ENCODE measurements at places on chromosomes 1 and 21.

- DNase-seq = no peak
Measured at GRCh38 chr1:207831517-207832327, 79.2 kb downstream of the CD34 start.

DNA sequence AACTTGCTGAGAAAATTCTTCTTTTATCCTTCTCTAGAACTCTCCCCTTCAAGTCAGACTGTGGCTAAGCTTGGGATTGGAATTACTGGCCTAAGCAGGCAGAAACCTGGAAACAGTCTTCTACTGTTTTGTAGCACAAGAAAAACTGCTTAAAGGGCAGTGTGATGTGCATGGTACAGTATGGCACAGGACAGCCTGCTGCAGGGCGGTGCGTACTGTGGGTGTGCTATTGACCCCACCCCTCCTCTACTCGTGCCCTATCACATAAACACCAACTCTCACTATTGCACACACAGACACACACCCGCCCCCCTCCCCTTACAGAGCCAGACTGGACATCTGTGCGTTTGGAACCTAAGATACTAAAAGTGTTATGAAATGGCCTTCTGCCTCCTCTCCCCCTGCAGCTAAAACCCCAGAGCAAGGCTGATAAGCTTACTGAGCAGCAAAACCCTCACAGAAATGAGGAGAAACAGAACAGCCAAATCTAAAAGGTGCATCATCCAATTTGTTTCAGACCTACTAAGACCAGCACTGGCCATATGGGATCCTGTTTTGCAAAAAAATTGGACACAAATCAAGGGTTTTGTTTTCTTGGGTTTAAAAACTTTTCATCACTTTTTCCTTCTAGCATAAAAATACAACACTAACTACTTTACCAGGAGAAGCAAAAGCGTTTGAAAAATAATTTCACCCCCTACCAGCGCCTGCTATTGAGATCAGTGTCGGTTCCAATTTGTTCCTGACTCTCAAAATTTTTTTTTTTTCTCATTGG lies 355.8 kb upstream of the LYPLAL1 start:
- no peak for DNase-seq

DNA sequence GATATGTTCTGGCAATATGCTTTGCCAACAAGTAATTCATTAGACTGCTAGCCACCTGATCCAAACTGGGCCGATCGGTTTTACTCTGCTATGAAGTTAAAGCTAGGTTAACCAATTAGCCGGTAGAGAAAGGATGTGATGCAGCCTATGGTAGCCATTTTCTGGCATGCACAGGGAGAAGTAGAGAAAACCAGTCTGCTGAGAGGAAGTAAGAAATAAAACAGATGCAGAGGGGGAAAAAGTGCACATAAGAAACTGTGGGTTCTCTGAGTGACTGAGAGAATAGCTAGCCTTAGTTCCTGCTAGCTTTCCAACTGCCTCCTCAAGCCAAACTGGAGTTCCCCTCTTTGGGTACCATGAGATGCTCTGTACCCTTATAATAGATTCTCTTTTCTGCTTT lies 52.8 kb downstream of the ARID4B start:
- no peak for DNase-seq

DNA sequence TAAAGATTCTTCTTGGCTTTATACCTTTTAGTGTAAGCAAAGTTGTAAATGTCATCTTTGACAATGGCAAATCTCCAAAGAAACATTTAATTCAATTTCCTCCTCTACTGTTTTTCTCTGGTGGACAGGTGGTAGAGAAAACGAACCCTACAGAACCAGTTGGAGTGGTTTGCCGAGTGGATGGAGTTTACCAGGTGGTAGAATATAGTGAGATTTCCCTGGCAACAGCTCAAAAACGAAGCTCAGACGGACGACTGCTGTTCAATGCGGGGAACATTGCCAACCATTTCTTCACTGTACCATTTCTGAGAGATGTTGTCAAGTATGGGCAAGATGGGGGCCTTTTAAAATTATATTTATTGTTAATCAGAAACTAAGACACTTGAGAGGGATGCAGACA lies 25.8 kb downstream of the UAP1 start:
- DNase-seq = no peak

GRCh38 chr1:230069796-230070195 lies 2.8 kb downstream of the GALNT2 start:
- no peak for DNase-seq
